EH (cell line): ENCODE measurements at places on chromosomes 6 and 20.
A peak's percentile ranks its signal among the peaks of the same experiment; 100 is the strongest.

- no peak for DNase-seq
These were observed 71.9 kb downstream of the PTPN1 start for GRCh38 chr20:50582092-50582491.

DNA sequence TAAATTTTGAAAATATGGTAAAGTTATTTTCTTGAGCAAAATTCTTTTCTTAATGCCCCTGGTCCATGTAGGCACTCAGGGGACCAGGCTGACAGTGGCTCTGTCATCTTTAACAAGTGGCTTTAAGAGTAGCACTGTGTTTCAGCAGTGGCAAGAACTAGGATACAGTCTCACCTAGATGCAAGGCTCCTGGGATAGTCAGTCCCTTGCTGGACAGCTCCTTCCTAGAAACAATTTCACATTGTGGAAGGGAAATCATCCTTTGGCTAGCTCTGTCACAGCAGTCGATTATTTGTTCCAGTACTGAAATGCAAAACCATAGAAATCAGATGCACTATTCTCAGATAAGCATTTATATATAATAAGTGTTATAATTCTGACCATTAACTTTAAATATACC is 175.4 kb upstream of the KCNQ5 start:
- peak; percentile 26 for DNase-seq

DNA sequence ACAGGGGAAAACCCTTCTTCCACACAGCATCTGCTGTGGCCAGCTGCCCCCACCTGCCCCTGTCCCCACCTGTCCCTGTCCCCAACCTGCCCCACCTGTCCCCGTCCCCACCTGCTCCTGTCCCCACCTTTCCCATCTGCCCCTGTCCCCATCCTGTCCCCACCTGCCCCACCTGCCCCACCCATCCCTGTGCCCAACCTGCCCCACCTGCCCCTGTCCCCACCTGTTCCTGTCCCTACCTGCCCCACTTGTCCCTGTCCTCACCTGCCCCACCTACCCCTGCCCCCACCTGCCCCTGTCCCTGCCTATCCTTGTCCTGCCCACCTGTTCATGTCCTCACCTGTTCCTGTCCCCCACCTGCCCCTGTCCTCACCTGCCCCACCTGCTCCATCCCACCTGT is 6.4 kb upstream of the MYT1 start:
- DNase-seq, result no peak

DNA sequence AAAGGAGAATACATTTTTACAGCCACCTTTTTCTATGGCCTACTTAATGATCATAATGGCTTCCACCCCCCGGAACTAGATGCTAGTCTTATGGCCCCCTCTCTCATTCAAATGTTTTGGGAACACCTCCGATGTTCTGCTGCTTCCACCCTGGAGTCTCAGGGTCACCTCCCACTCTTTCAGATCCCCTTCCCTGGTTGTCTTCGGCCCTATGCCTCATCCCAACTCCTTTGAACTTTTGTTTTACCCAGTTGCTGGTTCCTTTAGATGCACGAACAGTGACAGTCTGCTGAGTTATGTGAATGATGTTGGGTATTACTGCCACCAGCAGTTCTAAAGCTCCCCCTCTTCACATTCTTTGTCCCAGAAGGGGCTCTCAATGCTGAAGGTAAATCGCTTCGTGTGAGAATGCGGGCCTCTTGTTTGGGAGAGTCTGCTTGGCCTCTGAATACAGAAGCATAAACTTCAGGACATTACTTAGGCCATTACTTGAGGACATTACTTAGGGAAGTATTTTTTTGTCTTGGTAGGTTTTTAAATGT is 309.1 kb downstream of the SOX4 start:
- DNase-seq, result no peak

DNA sequence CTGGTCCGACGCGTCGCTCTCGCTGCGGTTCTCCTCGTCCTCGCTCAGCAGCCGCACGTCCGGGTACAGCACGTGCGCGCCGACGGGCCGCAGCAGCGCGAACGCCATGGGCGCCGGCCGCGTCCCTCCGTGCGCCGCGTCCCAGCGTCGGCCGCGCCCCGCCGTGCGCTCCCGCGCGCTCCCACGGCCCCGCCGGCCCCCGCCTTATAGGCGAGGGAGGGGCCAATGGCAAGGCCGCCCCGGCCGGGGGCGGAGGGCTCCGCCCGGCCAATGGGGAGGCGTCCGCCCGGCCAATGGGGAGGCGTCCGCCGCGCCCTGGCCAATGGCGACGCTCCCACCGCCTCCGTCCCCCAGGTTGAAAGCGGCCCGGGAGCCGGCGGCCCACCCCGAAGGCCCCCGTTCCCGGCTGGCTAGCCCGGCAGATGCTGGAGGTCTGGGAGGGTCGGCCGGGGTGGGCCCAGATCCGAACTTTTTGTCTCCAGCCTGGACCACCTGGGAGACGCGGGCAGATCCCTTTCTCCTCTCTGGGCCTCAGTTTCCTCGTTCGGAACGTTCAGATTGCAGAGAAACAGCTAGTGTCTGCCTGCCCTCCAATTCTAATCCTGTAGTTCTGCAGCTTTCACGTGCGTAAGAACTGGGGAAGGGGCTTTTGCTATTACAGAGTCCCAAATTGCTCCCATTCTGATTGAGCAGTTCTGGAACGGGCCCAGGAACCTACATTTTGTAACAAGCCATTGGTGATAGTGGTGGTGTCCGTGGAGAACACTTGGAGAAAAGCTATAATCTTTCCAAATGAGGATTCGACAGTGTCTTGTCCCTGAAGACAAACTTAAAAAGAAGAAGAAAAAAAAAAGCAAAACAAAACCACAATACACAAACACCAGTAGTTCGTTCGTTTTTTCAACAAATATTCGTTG is at the start of gene TCF15:
Gene TCF15, minus strand, starts transcription at position 180 of the 917 bp plus-strand sequence. Its CDS starts 72 bp downstream, at position 108.
- peak; percentile 11 for DNase-seq

GRCh38 chr6:3545156-3545555 is 88.3 kb upstream of the SLC22A23 start:
- no peak for DNase-seq

- DNase-seq, result no peak
These were observed 15.9 kb downstream of the TAF8 start for GRCh38 chr6:42066156-42066675.
